Fibroblast of lung (primary cell): ENCODE measurements at places on chromosomes 1 and 21. TPM values are rescaled to one million over a fixed set of nuclear protein-coding genes. Genes with fewer than 3 reads are reported as not detected.

Gene CD34
- under 0.01 and 0.26 TPM in 2 replicates for total RNA-seq

Gene HLX
- total RNA-seq, result 22.3 and 25.2 TPM in 2 replicates

Gene S100A9
- not detected in 2 replicates for total RNA-seq

Gene SH2D5
- total RNA-seq, result 2.3 and 5.0 TPM in 2 replicates

Gene MIXL1
- not detected in 2 replicates for total RNA-seq

Gene FMO1
- 0.77 TPM in 1 of 2 replicates, not detected in the other for total RNA-seq

Gene CAPN8
- not detected in 2 replicates for total RNA-seq

Gene SLC2A5
- 0.77 and 0.83 TPM in 2 replicates for total RNA-seq

Gene LAMC2
- 0.99 and 2.8 TPM in 2 replicates for total RNA-seq

Gene RGS16
- 0.33 and 0.77 TPM in 2 replicates for total RNA-seq

Gene TRIM45
- 4.6 and 8.4 TPM in 2 replicates for total RNA-seq

Gene ZNF695
- total RNA-seq, result 1.0 and 2.6 TPM in 2 replicates

Gene MRPS6
- total RNA-seq, result 19.3 and 20.0 TPM in 2 replicates

Gene CA6
- not detected in 2 replicates for total RNA-seq

Gene KIF14
- 1.3 and 4.0 TPM in 2 replicates for total RNA-seq

Gene HES2
- 0.26 and 0.50 TPM in 2 replicates for total RNA-seq

Gene SMCP
- 0.17 TPM in 1 of 2 replicates, not detected in the other for total RNA-seq

Gene PRDM15
- total RNA-seq, result 2.6 and 3.6 TPM in 2 replicates

Gene OR10J1
- total RNA-seq, result not detected in 2 replicates

Gene CNKSR1
- total RNA-seq, result not detected in 2 replicates

Gene MFAP2
- total RNA-seq, result 10.0 and 16.2 TPM in 2 replicates

Gene FCRL6
- total RNA-seq, result not detected in 2 replicates

Gene CNIH3
- 15.7 and 28.1 TPM in 2 replicates for total RNA-seq

Gene LY9
- total RNA-seq, result not detected in 2 replicates

Gene TTLL7
- 9.8 and 19.8 TPM in 2 replicates for total RNA-seq

Gene GFI1
- under 0.01 TPM in 1 of 2 replicates, not detected in the other for total RNA-seq

Gene PCBP3
- total RNA-seq, result 1.7 and 5.1 TPM in 2 replicates

Gene IL19
- not detected in 2 replicates for total RNA-seq

Gene TNNT2
- total RNA-seq, result not detected in 2 replicates

Gene KRTAP19-4
- not detected in 2 replicates for total RNA-seq

Gene TIAM1
- under 0.01 and 0.51 TPM in 2 replicates for total RNA-seq

Gene SIPA1L2
- total RNA-seq, result 2.0 and 12.6 TPM in 2 replicates

Gene REN
- total RNA-seq, result 0.17 TPM in 1 of 2 replicates, not detected in the other

Gene MROH9
- total RNA-seq, result 0.26 TPM in 1 of 2 replicates, not detected in the other

Gene UTP11
- 34.8 and 39.5 TPM in 2 replicates for total RNA-seq

Gene SLC1A7
- 0.26 and 0.33 TPM in 2 replicates for total RNA-seq

Gene IGSF3
- under 0.01 TPM in 2 replicates for total RNA-seq

Gene ICOSLG
- under 0.01 TPM in 2 replicates for total RNA-seq
